Kidney (tissue), 22 donors: ENCODE measurements at places on chromosomes 7 and 10. TPM values are rescaled to one million over a fixed set of nuclear protein-coding genes. Genes with fewer than 3 reads are reported as not detected.

DNA sequence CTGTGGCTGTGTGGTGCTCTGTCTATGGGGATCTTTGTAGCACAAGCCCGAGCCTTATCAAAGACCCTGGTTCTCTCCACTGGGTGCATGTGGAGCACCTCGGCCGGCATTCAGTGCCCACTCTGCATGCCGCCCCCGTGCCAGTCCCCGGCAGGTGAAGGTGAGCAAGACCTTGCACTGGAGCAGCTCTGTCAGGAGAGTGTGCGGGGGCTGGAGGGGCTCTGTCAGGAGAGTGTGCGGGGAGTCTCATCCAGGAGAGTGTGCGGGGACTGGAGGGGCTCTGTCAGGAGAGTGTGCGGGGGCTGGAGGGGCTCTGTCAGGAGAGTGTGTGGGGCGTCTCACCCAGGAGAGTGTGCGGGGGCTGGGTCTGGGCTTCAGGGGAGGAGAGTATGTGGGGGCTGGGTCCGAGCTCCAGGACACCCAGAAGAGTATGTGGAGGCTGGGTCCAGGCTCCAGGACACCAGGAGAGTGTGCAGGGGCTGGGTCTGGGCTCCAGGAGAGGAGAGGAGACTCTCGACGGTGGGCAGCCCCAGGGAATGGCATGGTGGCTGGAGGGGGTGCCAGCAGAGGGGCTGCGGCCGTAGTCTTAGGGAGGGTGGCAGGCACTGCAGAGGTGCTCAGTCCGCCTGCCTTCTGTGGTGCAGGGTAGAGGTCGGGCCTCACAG is 40.8 kb downstream of the INPP5A start:
- peak; percentile 45 for DNase-seq

DNA sequence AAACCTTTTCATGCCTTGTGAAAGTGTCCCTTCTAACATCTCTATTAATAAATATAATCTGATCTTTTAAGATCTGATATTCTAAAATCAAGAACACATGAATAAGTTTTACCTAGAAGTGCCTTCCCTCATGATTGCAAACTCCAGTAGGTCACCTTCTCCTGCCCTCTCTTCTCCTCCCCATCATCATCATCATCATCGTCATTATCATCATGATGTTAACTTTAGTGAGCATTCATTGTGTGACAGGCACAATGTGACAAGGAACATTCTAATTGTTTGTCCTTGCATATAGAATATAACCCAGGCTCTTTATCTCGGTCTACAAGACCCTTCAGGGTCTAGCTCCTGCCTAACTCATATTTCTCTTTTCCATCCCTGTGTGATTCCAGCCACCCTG is 51.7 kb downstream of the CUBN start:
- DNase-seq = no peak

DNA sequence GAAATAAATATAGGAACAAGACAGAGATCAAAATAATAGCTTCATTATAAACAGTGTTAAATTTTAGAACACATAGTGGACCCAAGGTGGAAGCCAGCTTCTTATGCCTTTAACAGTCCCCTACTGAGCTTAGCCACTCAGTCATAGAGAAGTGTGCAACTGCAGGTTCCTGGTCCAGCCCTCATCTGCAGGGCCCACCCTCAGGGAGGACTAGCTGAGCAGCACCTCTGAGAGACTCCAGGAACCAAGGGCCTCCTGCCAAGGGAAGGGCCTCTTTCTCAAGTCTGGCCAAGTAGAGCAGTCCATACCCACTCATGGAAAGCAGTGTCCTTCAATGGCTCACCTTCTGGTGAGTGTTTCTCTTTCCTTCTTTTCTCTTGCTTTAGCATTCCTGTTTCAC is 173.7 kb upstream of the PRPS1L1 start:
- no peak for DNase-seq

DNA sequence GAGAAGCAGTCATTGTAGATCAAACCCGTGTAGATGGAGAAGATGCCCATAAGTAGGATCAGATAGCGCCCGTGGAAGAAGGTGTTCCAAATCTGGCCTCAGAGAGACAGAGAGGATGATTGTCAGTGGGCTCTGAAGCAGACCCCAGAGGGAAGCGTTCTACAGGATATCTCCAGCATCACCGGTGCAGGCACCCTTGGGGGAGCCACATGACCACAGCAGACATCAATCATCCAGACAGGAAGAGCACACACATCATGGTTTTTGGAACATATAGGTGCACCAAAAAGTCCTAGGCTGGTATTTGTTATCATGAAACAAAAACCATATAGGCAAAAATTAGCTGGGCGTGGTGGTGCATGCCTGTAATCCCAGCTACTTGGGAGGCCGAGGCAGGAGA is 44.0 kb upstream of the SVOPL start:
- no peak for DNase-seq

The ETV1 gene
- 2.0 TPM for polyA plus RNA-seq

DNA sequence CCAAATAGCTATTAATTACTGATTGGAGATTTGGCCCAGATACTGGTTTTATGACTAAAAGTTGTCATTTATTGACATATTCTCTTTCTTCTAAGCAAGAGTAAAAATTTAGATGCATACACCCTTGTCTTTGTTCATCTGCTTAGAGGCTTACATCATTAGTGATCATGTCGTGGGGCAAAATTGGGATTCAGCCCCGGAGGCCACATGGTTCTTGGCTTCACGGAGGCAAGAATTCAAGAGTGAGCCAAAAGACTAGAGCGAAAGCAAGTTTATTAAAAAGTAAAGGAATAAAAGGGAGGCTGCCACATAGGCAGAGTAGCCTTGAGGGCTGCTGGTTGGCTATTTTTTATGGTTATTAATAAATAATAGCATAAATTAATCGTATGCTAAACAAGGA is 41.1 kb downstream of the MINPP1 start:
- DNase-seq = no peak

The XRCC2 gene
- polyA plus RNA-seq = 0.22 TPM

DNA sequence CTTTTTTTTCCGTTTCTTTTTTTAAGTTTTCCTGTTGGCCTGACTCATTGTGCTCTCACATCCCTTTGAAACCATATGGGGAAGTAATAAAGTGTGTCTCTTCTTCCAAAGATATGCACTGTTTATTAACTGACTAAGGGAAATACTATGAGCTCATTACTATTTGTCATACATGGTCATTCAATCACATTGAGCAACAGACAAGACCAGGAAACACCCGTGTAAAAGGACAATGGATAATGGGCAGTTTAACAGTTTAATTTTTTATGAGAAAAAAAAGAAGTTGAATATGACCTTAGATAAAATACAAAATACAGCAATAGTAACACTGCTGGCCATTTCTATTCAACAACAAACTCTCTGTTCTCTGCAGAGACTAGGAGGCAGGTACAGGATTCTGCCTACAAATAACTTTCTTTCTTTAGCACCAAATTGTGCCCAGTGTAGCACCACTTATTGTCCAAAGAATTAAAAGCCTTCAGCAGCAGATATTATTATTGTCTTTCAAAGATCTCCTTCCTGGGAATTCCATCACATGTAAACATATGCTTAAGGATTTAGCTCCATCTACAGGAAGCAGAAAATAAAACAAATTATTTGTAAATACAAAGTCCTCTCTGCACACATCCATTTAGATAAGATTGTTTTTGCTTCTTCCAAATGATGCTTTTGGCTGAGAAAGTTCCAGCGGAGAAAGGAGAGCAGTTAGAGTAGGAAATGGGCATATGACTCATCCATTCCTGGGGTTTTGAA is 55.0 kb upstream of the AKR1E2 start:
- DNase-seq = peak; percentile 35

The SPDYE8 gene
- polyA plus RNA-seq = not detected

DNA sequence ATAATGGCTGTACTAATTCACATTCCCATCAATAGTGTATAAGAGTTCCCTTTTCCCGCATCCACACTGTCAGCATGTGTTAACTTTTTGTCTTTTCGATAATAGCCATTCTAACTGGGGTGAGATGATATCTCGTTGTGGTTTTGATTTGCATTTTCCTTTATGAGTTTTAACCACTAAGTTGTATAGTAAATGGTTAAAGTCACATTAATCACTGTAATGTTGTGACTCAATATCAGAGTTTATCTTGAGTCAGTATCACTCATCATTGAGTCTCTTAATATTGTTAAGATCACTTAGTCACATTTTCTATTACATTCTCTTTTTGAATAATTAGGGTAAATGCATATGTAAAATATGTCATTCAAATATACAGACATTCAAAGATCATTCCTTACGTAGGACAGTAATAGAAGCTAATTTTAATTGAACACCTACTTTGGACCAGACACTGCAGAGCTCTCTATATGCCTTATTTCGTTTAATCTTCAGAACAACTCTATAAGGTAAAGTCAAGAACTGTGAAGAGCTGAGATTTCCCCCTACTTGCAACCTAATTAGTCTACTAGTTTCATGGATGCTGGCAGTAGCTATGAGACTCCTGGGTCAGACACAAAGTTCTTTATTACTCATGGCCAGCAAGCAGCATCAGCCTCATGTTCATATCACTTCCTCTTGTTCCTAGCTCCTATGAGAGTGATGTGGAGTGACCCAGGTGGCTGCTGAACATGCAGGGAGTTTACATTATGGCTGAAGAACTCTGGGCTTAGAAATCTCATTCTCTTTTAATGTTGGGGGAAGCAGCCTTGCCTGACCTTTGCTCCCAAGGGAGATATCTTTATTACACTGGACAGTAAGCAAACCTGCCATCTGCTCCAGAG is 30.5 kb downstream of the CREB5 start:
- DNase-seq = no peak

DNA sequence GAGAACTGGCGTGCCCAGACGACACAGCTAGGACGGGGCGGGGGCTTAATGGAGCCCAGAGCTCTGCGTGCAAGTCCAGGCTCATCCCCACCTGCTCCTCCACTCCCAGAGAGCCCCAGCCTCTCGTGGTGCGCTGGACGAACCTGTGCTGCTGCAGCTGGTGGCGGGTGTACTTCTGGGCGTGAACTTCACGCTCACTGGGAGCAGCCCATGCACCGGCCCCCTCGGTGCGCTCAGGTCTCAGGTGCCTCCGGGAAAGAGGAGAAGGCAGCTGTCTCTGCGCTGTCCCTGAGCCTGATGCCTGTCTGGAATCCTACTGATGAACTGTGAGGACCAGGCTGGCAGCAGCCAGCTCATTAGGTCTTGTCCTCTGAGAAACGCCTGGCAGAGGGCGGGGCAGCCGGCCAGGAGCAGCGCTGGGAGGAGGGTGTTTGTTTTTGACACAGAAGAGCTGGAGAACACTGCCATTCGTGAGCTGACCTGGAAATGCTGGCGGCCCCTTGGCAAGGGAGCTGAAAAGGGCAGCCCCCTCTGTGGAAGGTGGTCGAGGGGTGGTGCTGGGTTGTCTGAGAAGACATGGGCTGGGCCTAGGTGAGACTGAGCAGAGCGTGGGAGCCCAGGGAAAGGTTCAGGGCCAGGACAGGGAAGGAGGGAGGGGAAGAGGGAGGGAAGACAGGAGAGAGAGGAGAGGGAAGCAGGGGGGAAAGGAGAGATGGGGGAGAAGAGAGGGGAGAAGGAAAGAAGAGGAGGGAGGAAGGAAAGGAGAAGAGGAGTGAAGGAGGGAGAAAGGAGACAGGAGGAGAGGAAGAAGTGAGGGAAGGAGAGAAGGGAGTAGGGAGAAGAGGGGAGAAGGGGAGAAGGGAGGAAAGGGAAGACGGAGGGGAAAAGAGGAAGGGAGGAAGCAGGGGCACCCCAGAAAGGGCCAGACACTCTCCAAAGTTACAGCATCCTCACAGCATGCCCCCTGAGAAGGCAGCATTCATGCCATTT is 53.5 kb upstream of the TNS3 start:
- DNase-seq = peak; percentile 71

GRCh38 chr10:7391748-7392147 is 19.1 kb downstream of the SFMBT2 start:
- no peak for DNase-seq

DNA sequence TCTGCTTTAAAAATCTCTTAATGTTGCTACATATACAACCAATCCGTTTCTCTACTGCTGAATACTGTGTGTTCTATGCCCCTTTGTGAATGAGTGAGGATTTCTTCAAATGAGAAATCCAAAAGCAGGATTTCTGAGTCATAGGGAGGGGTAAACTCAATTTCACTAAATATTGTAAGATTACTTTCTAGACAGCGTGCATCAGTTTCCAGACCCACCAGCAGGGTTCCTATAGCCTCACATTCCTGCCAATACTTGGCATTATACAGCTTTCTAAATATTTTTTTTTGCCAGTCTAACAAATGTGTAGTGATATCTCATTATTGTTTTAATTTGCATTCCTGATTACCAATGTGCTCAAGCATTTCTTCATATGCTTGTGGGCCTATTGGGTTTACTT is 35.5 kb downstream of the GPR158 start:
- no peak for DNase-seq

DNA sequence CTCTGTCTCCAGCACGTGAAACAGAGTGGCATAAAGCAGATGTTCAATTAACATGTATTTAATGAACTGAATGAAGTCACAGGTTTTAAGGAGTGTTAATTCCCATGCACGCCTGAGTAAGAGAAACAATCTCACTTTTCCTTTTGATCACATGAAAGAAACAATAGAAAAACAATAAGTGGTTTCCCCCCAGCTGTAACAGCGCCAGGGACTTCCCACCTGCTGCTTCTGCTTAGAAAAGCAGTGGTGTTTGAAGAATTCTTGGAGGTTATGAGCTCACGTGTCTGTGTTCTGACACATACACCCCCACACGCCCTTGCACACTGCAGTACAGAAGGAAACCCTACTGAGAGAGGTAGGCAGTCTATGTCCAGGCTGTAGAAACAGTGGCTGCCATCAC is 51.3 kb upstream of the FRMD4A start:
- no peak for DNase-seq

- no peak for DNase-seq
These were observed 916 bp downstream of the VWA2 start for GRCh38 chr10:114239994-114240345.

DNA sequence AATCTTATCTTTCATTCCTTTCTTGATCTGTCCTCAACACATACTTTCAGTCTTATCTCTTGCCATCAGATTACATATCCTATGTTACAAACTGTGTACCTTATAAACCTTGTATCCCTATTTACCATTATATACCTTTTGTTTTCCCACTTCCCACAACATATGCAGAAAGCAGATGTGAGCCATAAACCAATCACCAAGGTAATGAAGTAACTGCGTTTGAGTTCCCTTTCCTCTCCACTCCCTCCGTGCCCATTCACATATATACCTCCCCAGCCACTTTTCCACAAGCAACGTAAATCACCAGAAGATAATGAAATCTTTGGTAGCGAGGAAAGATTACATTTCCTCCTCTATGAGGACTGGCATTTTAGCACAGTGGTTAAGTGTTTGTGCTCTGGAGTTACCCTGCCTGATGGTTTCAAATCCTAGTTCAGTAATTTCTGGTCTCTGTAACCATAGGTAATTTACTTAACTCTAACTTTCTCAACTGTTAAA is 55.5 kb upstream of the PHF14 start:
- DNase-seq = no peak
